EH (cell line): ENCODE measurements at places on chromosomes 12 and 14.

DNA sequence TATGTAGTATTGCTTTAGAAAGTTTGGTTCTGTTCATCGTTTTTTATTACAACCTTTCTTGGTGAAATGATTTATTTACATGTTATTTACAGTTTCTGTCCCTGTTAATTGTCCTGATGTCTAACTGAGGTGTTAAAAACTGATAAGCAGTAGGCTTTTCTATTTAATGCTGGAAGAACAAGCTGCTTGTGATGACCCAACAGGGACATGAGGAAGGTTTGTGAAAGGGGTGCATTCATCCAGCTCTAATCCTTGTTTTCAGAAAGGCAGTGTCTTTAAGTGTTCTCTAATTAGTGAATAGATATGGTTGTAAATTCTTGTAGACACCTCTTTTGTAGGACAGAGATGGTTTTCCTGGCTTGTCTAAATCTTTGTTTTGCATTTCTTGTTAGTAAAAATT, 191.4 kb downstream of the FOXA1 start:
- DNase-seq: no peak

- no peak for DNase-seq
Observed at GRCh38 chr12:107133462-107133861, 40.1 kb upstream of the CRY1 start.

- DNase-seq: peak; percentile 64
Observed at GRCh38 chr14:61033855-61034254, 52.8 kb downstream of the SLC38A6 start.

- no peak for DNase-seq
Observed at GRCh38 chr14:91903070-91903469, 35.7 kb upstream of the TC2N start.

GRCh38 chr12:76883811-76884210, 5.0 kb upstream of the CSRP2 start:
- peak; percentile 79 for DNase-seq
